Effector CD4-positive, alpha-beta T cell (primary cell): ENCODE measurements at places on chromosomes 3 and 15.

- DNase-seq: no peak
Measured at GRCh38 chr3:122692674-122693073, 12.0 kb downstream of the PARP14 start.

DNA sequence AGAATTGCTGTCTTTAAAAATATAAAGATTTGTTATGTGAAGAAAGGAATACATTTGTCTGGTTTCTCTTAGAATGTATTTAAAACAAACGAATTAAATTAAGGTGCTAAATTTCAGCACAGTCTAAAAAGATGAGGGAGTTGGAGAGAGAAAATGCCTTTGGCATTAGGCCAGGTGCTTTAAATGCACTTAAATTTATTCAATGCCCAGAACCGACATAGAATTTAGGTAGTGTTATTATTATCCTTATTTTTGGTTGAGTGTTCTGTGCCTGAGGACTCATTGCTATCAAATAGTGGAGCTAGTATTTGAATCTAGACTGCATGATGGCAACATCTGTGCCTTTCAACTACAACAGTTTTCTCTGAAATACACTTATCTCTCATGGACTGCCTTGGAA lies 287.5 kb downstream of the RBMS3 start:
- no peak for DNase-seq

DNA sequence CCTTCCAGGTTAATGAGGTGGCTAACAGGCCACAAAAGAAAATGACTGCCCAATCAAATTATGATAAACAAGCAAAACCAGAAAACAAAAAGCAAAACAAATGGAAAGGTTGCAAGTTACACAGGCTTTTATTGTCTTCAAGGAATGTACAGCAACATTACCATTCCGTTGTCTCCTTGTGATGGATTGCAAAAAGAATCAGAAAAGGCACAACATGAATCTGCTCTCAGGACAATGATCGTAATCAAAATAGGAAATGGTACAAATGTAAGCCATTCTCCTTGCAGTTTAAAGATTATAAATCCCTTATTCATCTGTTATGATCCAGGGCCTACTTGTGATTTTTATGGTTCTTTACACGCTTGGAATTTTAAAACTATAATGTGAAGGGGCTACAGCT lies 125.8 kb downstream of the ECT2 start:
- DNase-seq: no peak

DNA sequence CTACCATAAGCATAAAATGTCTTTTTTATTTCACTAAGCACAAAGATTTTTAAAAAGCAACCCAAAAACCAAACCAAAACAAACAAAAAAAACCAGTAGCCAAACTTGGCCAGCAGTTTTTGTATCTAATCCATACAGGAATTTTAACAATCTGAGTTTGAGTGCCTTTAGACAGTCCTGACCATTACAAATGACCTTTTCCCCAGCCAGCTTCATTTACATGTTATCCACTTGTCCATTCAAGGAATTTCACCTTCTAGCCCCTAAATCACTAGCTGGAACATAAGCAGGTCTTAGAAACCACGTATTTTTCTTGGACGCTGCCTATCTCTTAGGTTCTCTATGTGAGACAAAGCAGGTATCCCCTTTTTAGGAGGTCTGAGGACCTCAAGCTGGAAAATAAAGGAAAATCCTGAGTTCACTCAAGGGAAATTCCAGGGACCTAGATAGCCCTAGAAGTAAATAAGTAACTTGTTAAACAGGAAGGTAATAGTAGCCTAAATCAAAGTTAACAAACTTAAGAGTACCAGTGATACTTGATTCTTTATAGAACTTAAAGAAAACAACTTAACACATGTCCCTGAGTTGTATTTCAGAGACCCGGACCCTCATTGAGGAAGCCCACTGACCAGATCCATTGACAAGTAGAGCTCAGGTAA lies 34.2 kb downstream of the CIP2A start:
- DNase-seq: no peak

DNA sequence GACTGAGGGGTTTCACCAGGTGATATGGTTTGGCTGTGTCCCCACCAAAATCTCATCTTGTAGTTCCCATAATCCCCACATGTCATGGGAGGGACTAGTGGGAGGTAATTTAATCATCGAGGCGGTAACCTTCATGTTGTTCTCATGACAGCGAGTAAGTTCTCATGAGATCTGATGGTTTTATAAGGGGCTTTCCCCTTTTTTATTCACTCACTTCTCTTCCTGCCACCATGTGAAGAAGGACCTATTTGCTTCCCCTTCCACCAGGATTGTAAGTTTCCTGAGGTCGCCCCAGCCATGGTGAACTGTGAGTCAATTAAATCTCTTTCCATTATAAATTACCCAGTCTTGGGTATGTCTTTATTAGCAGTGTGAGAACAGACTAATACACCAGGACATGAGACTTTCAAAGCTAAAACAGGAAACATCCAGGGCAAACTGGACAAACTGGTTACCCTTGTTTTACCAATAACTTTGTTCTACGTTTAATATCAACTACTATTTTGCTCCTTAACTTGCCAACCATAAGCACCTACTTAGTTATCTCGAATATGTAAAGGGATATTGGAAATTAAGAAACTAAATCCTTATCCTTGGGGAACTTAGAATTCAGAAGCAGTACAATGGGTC lies 98.2 kb downstream of the MYH15 start:
- DNase-seq: no peak

- DNase-seq: no peak
Measured at GRCh38 chr15:57495554-57496165, 96.0 kb upstream of the MYZAP start.
